ENCODE measurements at places on chromosomes 7 and 10. TPM values are rescaled to one million over a fixed set of nuclear protein-coding genes. Genes with fewer than 3 reads are reported as not detected.

DNA sequence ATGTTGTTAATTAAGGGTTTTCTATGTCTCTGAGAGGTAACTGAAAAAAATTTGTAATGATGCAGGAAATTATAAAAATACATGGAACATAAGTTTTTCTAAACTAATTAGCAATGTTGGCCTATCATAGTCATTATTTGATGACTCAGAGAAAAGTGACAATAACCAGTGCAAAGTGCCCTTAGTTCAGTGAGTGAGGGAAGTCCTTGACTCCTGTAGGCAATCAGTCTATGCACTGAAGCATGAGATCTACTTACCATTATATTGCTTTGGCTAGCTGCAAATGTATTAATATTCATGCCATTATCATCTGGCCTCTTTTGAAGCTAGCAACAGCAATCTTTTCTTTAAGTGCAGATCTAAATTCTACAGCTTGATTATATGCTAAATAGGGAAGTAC is 40.6 kb downstream of the CCDC172 start:
- no peak overlapping the region for H3K27ac ChIP-seq
- H3K36me3 ChIP-seq, result no peaks in the 10 kb centered on the region
- H3K4me1 ChIP-seq, result no peaks in the 10 kb centered on the region
- DNase-seq, result no peak
- H3K4me3 ChIP-seq, result no peak overlapping the region

GRCh38 chr10:50464004-50464409 is 159.7 kb downstream of the SGMS1 start:
- no peaks in the 10 kb centered on the region for H3K27me3 ChIP-seq
- H3K4me3 ChIP-seq, result no peak overlapping the region
- no peak overlapping the region for H3K27ac ChIP-seq
- no peak for DNase-seq
- H3K4me1 ChIP-seq, result peaks cover 24% of the 10 kb centered on the region
- peaks cover 15% of the 10 kb centered on the region for H3K36me3 ChIP-seq

- no peak for DNase-seq
- no peaks in the 10 kb centered on the region for H3K27me3 ChIP-seq
- H3K27ac ChIP-seq, result no peak overlapping the region
- H3K4me3 ChIP-seq, result no peak overlapping the region
- no peaks in the 10 kb centered on the region for H3K36me3 ChIP-seq
- H3K4me1 ChIP-seq, result peaks cover 5% of the 10 kb centered on the region
Measured at GRCh38 chr7:87818336-87818735, 57.8 kb downstream of the SLC25A40 start.

- peak; percentile 53 for DNase-seq
- H3K27me3 ChIP-seq, result no peaks in the 10 kb centered on the region
- peaks cover 40% of the 10 kb centered on the region for H3K4me1 ChIP-seq
Measured at GRCh38 chr10:73956476-73957359, 41.2 kb upstream of the VCL start.

DNA sequence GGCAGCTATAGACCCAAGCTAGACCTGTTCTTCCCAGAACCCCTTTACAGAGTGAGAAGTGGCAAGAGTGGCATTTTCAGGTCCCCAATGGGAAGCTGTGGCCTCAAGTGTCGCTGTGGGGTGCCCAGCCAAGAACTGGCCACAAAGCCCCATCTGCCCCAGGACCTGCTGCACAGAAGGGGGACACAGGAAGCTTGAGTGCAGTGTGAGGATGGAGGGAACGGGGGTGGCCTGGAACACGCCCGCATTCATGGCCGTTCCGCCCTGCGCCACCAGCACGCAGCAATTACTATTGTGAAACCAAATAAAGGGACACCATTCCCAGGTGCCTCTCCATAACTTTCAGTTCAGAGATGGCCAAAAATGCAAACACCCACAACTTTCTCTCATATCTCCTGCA is 237.6 kb upstream of the TCERG1L start:
- H3K4me1 ChIP-seq, result no peaks in the 10 kb centered on the region
- H3K27ac ChIP-seq, result no peak overlapping the region
- no peak for DNase-seq
- no peaks in the 10 kb centered on the region for H3K36me3 ChIP-seq
- no peaks in the 10 kb centered on the region for H3K27me3 ChIP-seq

DNA sequence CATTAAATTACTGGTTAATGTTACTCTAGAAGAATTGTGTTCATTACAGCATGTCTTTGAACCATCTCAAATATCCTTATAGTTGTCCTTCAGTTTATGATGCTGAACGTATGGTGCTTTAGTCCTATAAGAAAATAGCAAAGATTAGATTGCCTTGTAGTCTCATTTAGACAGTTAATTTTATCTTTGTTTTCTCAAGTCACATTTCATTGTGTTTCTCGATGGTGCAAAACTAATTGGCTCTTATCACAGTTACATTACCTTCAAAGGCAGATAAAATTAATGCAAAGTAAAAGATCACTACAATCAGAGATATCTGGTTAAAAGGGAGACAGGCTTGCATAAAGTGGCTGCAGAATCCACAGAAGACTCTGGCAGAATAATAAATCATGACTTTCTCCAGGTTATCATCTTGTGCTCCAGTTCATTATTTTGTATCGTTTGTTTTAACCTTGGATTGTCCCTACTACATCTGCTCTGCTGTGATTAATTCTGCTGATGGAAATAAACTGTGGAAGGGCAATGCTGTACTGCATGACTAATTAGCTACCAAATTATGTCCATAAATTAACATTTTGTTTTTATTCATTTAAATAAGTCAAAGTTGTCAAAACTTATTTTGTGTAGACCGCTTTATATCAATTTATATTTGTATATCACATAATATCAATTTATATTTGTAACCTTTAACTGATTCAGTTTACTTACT is 24.2 kb downstream of the PRPS1L1 start:
- no peak overlapping the region for H3K4me3 ChIP-seq
- DNase-seq, result no peak
- no peaks in the 10 kb centered on the region for H3K4me1 ChIP-seq
- peaks cover 3% of the 10 kb centered on the region for H3K27me3 ChIP-seq
- H3K36me3 ChIP-seq, result no peaks in the 10 kb centered on the region
- H3K27ac ChIP-seq, result no peak overlapping the region

- no peak overlapping the region for H3K27ac ChIP-seq
- no peaks in the 10 kb centered on the region for H3K27me3 ChIP-seq
- H3K36me3 ChIP-seq, result no peaks in the 10 kb centered on the region
Measured at GRCh38 chr7:86209036-86209435, 434.7 kb upstream of the GRM3 start.

DNA sequence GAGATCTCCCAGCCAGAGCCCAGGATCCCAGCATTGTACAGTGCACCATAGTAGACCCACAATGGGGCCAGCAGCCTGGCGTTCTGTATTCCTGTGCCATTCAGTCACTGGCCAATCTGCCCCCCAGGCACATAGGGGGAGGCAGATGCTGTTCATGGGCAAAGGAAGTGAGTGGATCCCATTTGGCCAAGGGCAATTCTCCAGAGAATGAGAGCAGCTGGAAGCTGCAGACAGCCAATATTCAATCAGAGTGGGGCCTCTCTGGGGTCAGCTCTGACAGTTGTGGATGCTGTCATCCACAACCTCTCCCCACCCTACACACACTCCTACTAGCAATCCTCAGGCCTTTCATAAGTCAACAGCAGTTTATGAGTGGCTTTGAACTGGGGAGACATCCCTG is 17.5 kb downstream of the STEAP1B start:
- no peak overlapping the region for H3K4me3 ChIP-seq
- no peaks in the 10 kb centered on the region for H3K4me1 ChIP-seq
- no peak for DNase-seq
- no peaks in the 10 kb centered on the region for H3K36me3 ChIP-seq
- no peak overlapping the region for H3K27ac ChIP-seq
- no peaks in the 10 kb centered on the region for H3K27me3 ChIP-seq

GRCh38 chr10:117078168-117078837 is 59.8 kb downstream of the VAX1 start:
- H3K27ac ChIP-seq, result no peak overlapping the region
- no peak for DNase-seq
- no peaks in the 10 kb centered on the region for H3K4me1 ChIP-seq
- no peak overlapping the region for H3K4me3 ChIP-seq
- no peaks in the 10 kb centered on the region for H3K36me3 ChIP-seq

DNA sequence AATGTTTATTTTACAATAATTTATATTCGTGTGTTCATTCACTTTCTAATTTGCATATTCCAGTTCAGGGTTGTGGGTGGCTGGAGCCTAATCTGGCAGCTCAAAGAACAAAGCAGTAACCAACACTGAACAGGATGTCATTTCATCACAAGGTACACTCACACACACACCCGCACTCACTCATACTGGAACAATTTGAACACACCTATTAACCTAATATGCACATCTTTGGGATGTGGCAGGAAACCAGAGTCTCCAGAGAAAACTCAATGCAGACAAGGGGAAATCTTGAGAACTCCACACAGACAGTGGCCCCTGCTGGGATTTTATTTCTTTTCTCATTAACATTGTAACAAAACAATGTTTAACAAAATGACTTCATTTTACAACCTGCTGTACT is 97.4 kb downstream of the TWIST1 start:
- no peaks in the 10 kb centered on the region for H3K36me3 ChIP-seq
- DNase-seq, result no peak
- H3K27ac ChIP-seq, result no peak overlapping the region
- no peaks in the 10 kb centered on the region for H3K27me3 ChIP-seq
- no peak overlapping the region for H3K4me3 ChIP-seq

DNA sequence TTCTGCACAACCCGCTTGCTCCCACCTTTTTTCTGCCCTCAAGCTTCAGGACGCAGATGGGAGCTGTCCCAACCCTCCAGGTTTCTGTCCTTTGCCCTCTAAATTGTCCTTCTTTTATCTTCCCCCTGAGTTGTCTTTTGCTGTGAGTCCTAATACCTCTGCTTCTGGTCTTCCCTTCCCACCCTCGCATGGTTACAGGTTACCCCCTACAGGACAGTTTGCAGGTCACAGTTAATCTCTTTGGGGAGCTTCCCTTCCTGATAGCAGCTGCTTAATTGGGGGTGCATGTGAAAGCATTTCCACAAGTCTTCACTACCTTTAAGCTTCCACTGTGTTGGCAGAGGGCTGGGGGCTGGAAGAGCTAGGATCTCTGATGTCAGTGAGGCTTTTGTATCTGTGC is 121.5 kb upstream of the CXCL12 start:
- no peak overlapping the region for H3K27ac ChIP-seq
- H3K36me3 ChIP-seq, result no peaks in the 10 kb centered on the region
- H3K4me3 ChIP-seq, result no peak overlapping the region
- DNase-seq, result no peak
- no peaks in the 10 kb centered on the region for H3K4me1 ChIP-seq

- H3K4me1 ChIP-seq, result peaks cover 63% of the 10 kb centered on the region
- peaks cover 12% of the 10 kb centered on the region for H3K36me3 ChIP-seq
- H3K27ac ChIP-seq, result no peak overlapping the region
- no peaks in the 10 kb centered on the region for H3K27me3 ChIP-seq
- H3K4me3 ChIP-seq, result no peak overlapping the region
- DNase-seq, result no peak
Measured at GRCh38 chr10:110042181-110042580, 34.4 kb downstream of the ADD3 start.

DNA sequence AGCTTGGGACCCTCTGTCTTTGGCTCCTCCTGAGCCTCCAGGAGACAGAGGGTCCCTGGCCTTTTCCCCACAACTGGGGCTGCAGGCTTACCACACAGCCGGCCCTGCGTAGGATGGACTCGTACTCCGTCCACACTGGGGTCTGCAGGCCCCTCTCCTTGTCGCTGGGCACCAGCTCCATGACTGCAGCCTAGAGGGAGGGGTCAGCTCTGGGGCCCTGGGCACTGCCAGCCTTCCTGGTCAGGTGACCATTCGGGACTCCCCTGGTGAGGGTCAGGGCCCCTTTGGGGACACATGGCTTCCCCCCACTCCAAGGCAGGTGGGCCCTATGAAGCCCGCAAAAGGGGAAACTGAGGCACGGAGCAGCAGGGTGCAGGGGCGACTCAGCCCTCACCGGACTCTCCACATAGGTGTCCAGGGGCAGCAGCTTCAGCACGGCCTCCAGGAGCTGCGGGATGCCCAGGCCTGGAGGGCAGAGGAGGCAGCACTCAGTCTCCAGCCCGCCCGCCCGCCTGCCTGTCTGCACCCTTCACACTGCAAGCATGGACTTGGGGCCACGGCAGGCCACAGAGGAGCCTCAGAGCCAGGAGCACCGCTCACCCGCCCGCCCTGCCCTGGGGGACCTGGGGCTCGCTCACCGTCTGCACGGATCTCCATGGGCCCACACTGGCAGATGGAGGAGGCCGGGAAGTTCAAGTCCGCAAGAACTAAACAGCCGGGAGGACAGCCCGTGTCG is 1.1 kb downstream of the FUOM start:
- H3K4me1 ChIP-seq, result peaks cover 8% of the 10 kb centered on the region
- peak; percentile 23 for DNase-seq
- H3K27ac ChIP-seq, result peak overlapping the region; percentile 82
- peaks cover 5% of the 10 kb centered on the region for H3K36me3 ChIP-seq
- H3K4me3 ChIP-seq, result peak overlapping the region; percentile 82

DNA sequence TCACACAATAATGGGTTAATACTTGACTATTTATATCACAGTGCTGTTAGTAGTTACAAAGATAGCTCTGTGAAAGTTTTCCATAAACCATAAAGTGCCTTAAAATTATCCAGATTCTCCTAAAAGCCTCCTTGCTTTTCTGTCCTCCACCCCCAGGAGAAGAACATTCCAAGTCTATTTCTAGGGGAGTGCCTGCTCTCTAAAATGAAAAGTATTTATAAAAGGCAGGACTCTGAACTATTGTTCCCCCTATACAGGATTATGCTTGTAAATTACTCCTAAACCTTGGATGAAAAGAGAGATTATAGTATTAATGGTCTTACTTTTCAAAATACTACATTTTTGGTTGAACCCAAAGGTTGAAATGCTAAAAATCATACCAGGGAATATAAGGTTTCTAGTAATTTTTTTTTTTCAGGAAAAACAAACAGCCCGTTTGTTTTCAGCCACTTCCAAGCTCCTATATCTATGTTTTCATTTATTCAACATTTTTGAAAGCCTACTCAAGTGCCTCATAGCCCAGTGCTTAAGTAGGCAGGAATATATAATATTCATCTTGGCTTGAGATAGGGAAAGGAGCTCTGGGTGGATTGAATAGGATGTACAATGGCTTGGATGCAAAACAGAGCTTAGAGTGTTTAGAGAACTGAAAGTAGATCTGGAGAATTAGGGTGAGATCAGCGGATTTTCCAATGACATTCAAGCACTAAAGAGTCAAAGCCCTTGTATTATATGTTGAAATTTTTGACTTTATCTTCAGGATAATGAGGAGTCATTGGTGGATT is 320.7 kb downstream of the GPR37 start:
- H3K4me3 ChIP-seq, result no peak overlapping the region
- no peaks in the 10 kb centered on the region for H3K4me1 ChIP-seq
- DNase-seq, result no peak
- H3K27ac ChIP-seq, result no peak overlapping the region

The ANKRD7 gene
- total RNA-seq, result 1.2 TPM

The TFAM gene
- 97.3 TPM for total RNA-seq

The SDK1 gene
- total RNA-seq, result 0.78 TPM

The GARIN1A gene
- not detected for total RNA-seq

The TMEM72 gene
- not detected for total RNA-seq

The IFT22 gene
- total RNA-seq, result 3.8 TPM

The GPR85 gene
- total RNA-seq, result not detected
